NCI-H1105 (cell line): ENCODE measurements at places on chromosomes 2 and 18.
A peak's percentile ranks its signal among the peaks of the same experiment; 100 is the strongest.

GRCh38 chr2:123051136-123051535 lies 974.0 kb upstream of the CNTNAP5 start:
- DNase-seq: no peak

- peak; percentile 41 for DNase-seq
Measured at GRCh38 chr2:216539791-216540241, 41.2 kb downstream of the RPL37A start.

GRCh38 chr2:64852771-64853241 lies 136.4 kb upstream of the SLC1A4 start:
- DNase-seq: no peak

GRCh38 chr2:32495139-32495538 lies 132.7 kb upstream of the TTC27 start:
- DNase-seq: no peak

DNA sequence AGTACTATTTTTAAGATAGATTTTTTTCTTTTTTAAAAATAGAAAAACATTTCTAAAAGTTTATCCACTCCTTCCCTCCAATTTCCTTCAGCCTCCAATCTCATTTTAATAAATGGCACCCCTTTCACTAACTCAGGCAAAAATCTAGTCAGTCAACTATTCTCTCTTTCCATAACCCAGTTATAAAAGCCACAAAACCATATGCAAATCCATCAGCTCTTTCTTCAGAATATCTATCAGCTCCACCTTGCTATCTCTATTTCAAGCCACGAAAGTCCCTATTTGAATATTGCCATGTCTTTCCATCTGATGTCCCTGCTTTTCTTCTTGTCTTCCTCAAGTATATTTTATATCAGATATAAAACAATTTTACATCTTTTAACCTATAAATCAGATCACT lies 397.1 kb downstream of the ERBB4 start:
- DNase-seq: no peak

GRCh38 chr2:160736148-160737028 lies 242.8 kb upstream of the RBMS1 start:
- no peak for DNase-seq

DNA sequence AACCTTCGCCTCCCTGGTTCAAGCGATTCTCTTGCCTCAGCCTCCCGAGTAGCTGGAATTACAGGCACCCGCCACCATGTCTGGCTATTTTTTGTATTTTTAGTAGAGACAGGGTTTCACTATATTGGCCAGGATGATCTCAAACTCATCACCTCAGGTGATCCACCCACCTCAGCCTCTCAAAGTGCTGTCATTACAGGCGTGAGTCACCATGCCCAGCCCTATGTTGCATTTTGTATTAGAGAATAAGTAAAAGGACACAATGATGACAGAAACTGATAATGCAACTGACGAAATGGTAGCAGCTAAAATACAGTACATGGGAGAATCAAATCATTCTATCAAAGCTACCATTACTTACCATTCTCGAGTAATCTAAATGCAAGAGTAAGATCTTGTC lies 276.7 kb downstream of the DSEL start:
- no peak for DNase-seq

- DNase-seq: no peak
Measured at GRCh38 chr2:186044761-186045160, 306.2 kb downstream of the FSIP2 start.

- DNase-seq: no peak
Measured at GRCh38 chr2:226491112-226491511, 308.5 kb downstream of the IRS1 start.

DNA sequence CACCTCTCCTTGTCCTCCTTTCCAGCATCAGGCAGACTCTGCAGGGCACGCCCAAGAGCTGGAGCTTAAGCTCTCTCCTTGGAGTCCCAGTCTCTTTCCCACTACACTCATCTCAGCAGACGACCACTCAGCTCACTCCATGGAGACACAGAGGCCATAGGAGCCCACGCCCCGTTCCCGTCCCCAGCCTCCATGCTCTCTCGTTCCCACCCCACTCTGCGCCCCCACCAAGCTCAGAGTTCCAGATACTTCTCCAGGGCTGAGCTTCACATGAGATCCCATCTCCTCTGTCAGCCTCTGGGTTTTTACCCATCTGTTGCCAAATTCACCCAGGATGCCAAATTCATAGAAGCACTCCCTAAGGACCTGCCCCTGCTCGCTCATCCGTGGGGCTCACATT lies 87.3 kb downstream of the MALT1 start:
- DNase-seq: no peak

- no peak for DNase-seq
Measured at GRCh38 chr2:68589963-68590362, 53.4 kb upstream of the PROKR1 start.

- DNase-seq: no peak
Measured at GRCh38 chr2:128593879-128594650, 275.4 kb upstream of the HS6ST1 start.

DNA sequence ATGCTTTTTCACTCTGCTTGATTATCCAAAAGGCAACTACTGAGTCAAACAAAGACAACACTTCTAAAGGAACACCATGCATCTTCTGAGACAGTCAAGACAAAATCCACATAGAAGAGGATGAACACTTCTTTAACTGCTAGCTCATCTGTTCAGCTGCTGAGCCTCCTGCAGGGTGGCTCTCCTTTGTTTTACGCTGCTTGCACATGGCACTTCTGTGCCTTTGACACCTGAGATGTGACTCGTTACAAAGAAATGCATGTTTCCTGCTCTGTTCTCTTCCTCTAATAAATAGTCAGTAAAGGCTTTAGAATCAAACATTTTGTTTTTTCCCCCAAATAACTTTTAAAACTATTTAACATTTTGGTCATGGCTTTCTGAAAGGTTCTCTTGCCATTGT lies 1129.4 kb downstream of the TDRD15 start:
- DNase-seq: no peak

DNA sequence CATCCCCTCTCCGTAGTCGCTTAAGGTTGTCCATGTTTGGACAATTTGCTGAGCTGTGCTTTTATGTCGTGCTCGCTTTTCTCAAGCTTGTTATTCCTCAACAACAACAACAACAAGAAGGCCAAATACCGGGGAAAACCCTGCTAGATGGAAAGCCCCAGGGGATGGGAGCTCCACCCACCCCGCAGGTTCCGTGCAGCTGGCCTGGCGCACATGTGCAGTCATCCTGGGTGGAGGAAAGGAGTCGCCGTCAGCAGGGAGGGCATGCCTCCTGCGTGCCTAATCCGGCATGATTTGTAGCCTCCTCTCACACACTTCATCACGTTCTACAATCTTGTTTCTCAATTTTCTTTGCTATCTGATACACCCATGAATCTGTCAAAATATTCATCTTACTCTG lies 87.4 kb upstream of the SALL3 start:
- no peak for DNase-seq

GRCh38 chr2:162490052-162490717 lies 146.3 kb downstream of the GCA start:
- no peak for DNase-seq

GRCh38 chr18:64365106-64365505 lies 216.2 kb upstream of the LINC00305 start:
- DNase-seq: no peak

DNA sequence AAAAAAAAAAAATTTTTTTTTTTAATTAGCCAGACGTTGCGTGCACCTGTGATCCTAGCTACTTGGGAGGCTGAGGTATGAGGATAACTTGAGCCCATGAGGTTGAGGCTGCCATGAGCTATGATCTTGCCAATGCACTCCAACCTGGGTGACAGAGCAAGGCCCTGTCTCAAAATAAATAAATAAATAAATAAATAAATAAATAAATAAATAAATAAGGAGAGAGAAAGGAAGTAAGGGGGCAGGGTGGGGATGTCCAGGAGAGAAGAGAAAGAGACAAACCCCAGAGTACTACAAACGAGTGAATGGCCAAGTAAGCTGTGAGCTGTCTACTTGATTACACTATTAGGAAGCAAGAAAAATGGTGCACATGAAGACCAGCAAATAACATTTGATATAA lies 7.7 kb upstream of the PMAIP1 start:
- no peak for DNase-seq

DNA sequence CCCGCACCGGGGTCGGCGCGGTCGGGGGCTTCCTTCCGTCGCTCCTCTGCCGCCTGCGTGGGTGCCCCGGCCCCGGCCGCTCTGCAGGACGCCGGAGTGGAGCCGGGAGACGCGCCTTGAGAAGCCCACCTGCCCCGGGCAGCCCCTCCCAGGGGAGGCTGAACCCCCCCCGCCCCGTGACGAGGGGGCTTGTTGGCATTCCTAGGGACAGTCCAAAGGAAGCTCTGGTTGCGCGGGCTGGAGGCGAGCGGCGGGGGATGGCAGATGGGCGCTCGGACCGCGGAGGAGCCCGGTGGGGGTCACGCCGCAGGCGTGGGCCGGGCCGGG lies 133.5 kb upstream of the MGAT5 start:
- no peak for DNase-seq

DNA sequence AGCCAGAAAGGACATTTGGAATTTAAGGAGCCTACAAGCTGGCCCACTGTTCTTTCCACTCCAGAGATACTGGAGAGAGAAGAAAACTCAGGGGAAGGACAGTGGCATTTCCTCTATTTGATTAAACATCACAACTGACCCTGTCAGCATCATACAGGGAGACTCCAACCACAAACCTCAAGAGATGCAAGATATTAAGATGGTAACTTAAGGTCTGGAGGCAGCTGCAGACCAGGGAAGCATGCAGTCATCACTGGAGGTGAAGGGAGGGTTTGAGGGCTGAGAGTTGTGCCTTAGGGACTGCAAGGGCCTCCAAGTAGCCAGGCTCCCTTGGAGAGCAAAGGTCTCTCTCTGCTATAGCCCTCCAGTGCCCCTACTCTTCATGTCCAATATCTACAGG lies 67.4 kb downstream of the RNF152 start:
- DNase-seq: no peak

DNA sequence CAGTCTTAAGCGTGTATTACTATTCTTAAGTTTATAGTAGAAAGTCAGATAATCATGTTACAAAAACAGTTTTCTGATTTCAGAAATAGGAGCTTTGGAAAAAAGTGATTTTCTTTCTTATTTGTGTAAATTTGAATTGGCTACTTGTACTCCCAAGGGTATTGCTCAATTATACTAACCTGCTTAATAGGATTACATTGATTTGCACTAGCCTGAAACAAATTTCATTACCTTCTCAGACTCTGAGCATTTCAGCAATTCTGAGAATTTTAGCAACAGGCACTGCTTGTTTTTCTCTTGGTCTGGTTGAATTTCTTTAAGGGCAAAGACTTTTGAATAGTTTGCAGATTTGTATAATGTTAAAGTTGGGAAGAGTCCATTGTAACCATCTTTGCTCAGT lies 87.2 kb upstream of the NXPH2 start:
- DNase-seq: no peak

- no peak for DNase-seq
Measured at GRCh38 chr2:85307527-85307897, 20.3 kb downstream of the TGOLN2 start.

DNA sequence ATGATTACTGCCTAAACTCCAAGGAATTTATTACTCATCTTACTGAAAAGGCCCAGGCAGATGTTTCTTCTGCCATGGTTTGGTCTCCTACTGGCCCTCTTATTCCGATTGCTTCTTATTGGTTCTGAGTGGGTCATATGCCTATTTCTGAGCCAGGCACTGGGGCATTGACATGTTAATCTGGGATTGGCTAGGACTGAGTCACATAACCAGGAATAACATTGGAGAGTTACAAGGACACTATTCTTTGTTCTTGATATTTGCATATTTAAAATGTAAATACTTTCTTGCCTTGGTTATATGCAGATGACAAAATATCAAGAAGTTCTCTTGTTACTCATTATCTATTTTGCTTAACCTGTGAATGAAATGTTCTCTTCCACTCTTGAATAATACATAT lies 534.4 kb upstream of the SLC39A10 start:
- no peak for DNase-seq
